Bronchial epithelial cell (primary cell): ENCODE measurements at places on chromosomes 7 and 10. TPM values are rescaled to one million over a fixed set of nuclear protein-coding genes. Genes with fewer than 3 reads are reported as not detected.

GRCh38 chr7:32502728-32503127 is 7.4 kb downstream of the AVL9 start:
- no peak for DNase-seq

The LMOD2 gene
- total RNA-seq: not detected in 2 replicates

The LFNG gene
- total RNA-seq: 4.5 and 6.8 TPM in 2 replicates

DNA sequence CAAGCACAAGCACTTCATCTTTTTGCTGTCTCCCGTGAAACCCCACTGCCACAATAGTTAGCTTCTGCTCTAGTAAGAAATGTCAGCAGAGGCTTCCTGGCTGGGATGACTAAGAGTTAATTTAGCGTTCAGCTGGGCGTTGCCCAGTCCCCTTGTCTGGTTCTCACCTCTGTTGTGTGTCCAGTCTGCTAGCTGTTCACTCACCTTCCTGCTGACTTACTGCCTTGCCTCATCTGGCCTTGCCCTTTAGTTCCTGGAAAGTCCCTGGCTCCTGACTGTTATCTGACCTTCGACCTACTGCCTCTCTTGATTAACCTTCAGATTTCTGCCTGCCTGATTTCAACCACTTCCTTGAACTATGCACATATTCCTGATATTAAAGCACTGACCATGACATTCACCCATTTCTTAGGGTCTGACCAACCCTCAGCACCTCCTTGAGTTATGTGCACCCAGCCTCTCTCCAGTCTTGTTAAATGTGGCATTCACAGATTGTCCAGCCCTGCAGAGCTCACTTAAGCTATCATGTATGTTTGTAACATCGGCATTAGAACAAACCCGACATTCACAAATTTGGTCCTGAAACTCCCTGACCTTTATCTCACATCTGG is 30.3 kb downstream of the C7orf33 start:
- DNase-seq: peak; percentile 18

GRCh38 chr7:108204281-108204796 is 74.2 kb upstream of the LAMB4 start:
- DNase-seq: no peak

The ADARB2 gene
- 0.13 TPM in 1 of 2 replicates, not detected in the other for total RNA-seq

The CDK1 gene
- total RNA-seq: 0.64 and 0.79 TPM in 2 replicates

The SAMD9L gene
- under 0.01 and 0.64 TPM in 2 replicates for total RNA-seq

DNA sequence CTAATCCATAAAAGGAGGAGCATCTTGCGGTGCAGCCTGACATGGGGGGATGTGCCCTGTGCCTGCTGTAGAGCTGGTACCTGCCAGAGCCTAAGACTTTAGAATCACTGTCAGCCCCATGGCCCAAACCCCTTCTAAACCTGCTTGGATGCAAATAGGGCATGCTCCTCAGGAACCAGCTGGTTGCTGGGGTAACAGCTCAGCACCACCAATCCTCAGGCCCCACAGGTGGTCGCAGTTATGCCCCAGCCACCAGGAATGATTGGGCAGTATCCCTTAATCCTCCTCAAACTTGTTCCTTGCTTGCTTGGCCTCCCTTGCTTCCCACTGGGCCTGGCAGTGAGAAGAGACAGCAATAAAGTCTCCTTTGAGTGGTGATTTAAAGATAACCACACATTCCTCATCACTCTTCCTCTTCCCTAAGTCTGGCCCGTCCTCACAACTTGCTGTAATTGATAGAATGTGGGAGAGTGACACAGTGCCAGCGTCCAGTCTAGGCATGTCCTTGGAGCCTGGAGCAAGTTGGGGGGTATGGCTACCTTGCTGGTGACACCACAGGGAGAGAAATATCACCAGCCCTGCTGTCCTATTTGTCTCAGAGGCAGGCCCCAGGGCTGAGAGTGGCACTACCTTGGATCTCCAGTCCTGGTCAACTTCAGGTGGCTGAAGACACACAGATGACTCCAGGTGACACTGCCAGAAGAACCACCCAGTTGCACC is 43.0 kb downstream of the VSTM4 start:
- no peak for DNase-seq

The EPO gene
- total RNA-seq: not detected in 2 replicates

DNA sequence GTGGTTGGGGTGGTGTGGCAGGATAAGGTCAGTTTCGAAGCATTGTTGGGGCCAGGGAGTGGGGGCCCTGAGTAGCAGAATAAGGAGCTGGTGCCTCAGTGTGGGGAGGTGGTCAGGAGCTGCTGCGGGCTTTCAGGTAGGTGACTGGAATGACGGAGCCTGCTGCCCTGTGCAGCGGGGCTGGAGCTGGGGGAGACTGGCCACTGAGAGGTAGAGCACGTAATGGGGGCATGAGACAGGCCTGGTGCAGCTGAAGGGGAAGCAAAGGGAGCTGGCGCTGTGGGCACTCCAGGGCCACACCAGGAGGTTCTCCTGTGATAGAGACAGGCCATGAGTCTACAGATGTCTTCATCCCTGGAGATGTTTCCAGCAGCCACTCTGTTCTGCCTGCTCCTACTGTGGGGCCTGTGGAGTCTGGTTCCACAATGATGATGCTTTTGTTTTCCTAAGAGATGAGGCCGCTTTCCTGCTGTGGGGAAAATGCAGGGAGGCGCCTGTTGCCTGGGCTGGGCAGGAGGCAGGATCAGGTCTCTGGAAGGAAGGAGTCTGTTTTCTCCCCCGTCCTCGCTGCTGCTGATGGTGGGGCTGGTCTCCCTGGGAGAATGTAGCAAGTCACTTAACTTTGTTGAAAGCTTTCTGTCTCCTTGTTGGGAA is 31.1 kb downstream of the NUB1 start:
- DNase-seq: no peak

The ST8SIA6 gene
- total RNA-seq: 0.53 and 4.4 TPM in 2 replicates

DNA sequence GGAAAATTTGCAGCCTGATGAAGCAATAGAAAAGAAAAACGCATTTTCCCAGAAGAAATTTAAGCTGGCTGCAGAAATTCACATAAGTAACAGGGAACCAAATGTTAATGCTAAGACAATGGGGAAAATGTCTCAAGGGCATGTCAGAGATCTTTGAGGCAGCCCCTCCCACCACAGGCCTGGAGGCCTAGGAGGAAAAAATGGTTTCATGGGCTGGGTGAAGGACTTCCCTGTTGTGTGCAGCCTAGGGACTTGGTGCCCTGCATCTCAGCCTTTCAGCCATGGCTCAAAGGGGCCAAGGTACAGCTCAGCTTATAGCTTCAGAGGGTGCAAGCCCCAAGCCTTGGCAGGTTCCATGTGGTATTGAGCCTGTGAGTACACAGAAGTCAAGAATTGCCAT is 476.1 kb upstream of the DPP6 start:
- no peak for DNase-seq

DNA sequence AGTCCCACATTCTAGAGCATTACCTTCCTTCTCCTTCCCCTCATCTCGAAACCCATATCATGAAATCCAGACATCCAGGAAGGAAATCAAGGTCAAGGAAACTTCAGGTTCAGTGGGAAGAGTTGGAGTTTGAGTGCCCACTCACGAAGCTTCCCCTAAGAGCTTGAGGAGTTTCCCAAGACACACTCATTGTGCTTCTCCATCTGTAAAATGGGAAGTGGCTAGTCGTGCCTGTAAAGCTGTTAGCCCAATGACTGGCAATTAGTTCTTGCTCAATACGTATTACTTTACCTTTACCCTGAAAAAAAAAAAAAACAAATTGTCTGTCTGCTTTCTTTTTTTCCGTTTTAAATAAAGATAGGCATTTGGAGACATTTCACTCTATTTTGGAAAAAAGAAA is 42.3 kb downstream of the GPAM start:
- DNase-seq: no peak

The GPR146 gene
- total RNA-seq: 1.0 and 1.3 TPM in 2 replicates

The CLRN3 gene
- not detected in 2 replicates for total RNA-seq

GRCh38 chr7:129163875-129164544 is 19.5 kb downstream of the TSPAN33 start:
- peak; percentile 55 for DNase-seq

The C10orf143 gene
- 0.26 and 1.0 TPM in 2 replicates for total RNA-seq

- no peak for DNase-seq
Measured at GRCh38 chr10:72316386-72316700, 38.4 kb downstream of the DNAJB12 start.

- DNase-seq: no peak
Measured at GRCh38 chr7:158731761-158732160, 27.2 kb upstream of the NCAPG2 start.

The PRPS1L1 gene
- not detected in 2 replicates for total RNA-seq

The ZNF804B gene
- not detected in 2 replicates for total RNA-seq

The CHAT gene
- total RNA-seq: not detected in 2 replicates

The NME8 gene
- not detected in 2 replicates for total RNA-seq

- DNase-seq: no peak
Measured at GRCh38 chr10:133117688-133118071, 30.0 kb downstream of the ADGRA1 start.

- peak; percentile 41 for DNase-seq
Measured at GRCh38 chr10:95501203-95502094, 59.7 kb downstream of the SORBS1 start.

The RET gene
- total RNA-seq: 0.26 and 0.53 TPM in 2 replicates

- DNase-seq: no peak
Measured at GRCh38 chr7:5349005-5349380, 66.2 kb downstream of the SLC29A4 start.

GRCh38 chr10:124653811-124654651 is 90.1 kb downstream of the FAM53B start:
- DNase-seq: peak; percentile 80

DNA sequence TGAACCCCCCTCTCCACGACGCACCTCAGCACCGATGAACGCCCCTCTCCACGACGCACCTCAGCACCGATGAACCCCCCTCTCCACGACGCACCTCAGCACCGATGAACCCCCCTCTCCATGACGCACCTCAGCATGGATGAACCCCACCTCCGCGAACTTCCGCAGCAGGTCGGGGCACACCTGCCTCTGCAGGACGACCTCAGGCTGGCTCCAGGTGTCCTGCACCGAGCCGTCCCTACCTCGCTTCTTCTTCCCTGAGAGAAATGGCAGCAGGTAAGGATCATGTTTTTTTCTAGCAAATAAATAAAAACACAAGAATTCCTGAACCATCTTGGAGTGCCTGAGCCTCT is 24.1 kb downstream of the CFAP46 start:
- no peak for DNase-seq

The SLC25A40 gene
- 2.6 and 3.9 TPM in 2 replicates for total RNA-seq

The TBX20 gene
- under 0.01 TPM in 1 of 2 replicates, not detected in the other for total RNA-seq
